ENCODE measurements at places on chromosomes 4 and X.
A peak's percentile ranks its signal among the peaks of the same experiment; 100 is the strongest.

- DNase-seq = peak; percentile 1
Observed at GRCh38 chr4:15457406-15458201, 12.1 kb upstream of the CC2D2A start.

- DNase-seq = no peak
Observed at GRCh38 chr4:68287704-68288392, 42.4 kb upstream of the TMPRSS11B start.

DNA sequence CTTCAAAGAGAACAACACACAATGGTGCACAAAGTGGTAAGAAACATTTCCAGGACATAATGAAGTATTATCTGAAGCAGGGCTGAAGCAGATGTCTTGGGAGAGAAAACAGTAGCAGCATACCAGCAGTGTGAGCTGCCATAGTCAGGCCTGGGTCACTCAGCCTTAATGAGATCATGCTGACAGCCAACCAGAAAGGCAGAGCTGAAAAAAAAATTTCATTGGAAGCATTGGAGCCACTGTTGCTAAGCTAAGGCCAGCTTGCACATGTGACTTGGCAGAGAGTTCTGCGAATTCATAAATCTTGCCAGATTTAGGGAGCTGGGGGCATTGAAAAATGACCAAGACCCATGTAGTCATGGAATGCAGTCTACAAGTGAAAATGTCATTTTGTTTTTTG is 444.0 kb upstream of the PITX2 start:
- DNase-seq = no peak

GRCh38 chrX:149650162-149650561 is 18.6 kb upstream of the TMEM185A start:
- DNase-seq = no peak

DNA sequence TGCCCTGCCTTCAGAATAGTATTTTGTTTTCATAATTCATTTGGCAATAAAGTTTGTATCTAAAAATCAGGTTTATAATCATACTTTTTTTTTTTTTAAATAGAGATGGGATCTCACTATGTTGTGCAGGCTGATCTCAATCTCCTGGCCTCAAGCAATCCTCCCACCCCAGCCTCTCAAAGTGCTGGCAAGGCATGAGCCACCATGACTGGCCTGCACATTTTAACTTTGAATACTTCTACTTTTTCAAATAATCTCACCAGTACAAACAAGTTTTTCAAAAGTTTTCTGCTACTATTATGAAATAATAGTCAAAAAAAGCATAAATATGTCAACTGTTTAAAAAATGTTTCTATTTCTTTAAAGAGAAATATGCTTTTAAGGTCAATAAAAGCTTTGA is 69.6 kb upstream of the GPR34 start:
- no peak for DNase-seq
